ENCODE measurements at places on chromosomes 5 and 9. TPM values are rescaled to one million over a fixed set of nuclear protein-coding genes. Genes with fewer than 3 reads are reported as not detected.

The LHX2 gene
- total RNA-seq: not detected

The NUP155 gene
- 43.4 TPM for total RNA-seq

DNA sequence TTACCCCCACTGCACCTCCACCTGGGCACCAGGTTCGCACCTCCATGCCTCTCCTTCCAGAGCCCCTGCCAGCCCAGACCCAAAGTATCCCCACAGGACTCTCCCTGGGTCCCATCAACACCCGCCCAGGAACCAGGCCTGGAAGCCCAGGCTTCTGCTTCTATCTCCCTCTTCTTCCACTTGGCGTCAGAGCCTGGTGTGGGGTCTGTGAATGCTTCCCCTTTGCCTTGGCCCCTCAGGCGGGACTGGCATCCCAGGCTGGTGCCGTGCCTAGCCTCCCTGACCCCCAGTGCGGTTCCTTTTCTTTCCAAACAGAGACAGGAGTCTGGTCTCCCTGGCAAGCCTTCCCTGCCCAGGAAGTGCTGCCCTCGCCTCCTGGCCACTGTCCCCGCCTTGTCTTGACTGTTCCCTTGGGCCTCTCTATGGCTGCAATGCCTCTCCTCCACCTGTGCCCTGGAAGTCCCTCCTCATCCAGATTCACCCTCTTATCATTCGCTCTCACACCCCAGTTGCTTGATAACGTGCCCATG lies 7.8 kb upstream of the TBC1D9B start:
- no peak for DNase-seq

- DNase-seq: no peak
Measured at GRCh38 chr5:8216921-8217320, 348.0 kb downstream of the MTRR start.

GRCh38 chr9:101440714-101441230 lies 5.2 kb upstream of the ALDOB start:
- DNase-seq: no peak

Data from activated naive CD8-positive, alpha-beta T cell treated with anti-CD3 and anti-CD28 coated beads, Interleukin-2, amount 10 ng/mL, durations not matched to agents 7 days and 5 days (primary cell).